ENCODE measurements at places on chromosomes 6 and 20.

GRCh38 chr6:119463081-119463626 lies 113.6 kb upstream of the MAN1A1 start:
- no peak for DNase-seq

DNA sequence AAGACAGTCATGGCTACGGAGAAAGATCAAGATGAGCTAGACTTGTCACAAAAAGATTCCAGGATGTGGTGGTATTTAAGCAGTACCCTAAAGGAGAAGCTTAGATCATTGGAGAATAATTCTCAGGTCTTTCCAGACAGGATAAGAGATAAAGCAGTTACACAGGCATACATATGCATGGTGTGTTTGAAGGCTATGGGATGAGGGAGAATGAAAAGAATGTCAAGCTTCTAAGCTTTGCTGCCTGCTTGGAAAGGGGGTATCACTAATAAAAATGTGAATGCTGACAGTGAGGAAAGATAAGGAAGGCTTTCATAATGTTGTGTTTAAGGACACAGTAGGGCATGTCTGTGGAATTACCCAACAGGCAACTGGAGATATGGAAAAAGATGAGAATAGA lies 28.1 kb downstream of the RWDD2A start:
- no peak for DNase-seq

DNA sequence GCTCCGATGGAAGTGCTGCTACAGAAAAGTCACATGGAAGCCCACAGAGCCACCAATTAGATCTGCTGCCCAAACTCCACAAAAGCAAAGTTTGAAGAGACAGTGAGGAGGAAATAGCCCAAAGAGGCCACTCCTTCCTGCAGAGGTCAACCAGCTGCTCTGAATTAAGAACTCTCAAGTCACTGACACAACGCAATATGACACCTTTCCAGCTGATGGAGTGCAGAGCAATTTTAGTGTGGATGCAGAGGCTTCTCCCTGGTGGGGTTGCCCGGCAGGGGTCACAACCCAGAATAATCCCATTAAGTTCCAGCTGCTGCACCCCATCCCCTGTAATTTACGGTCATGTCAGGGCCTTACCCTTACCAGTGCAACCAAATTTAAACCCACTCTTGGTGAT lies 361.9 kb upstream of the JARID2 start:
- DNase-seq = no peak

DNA sequence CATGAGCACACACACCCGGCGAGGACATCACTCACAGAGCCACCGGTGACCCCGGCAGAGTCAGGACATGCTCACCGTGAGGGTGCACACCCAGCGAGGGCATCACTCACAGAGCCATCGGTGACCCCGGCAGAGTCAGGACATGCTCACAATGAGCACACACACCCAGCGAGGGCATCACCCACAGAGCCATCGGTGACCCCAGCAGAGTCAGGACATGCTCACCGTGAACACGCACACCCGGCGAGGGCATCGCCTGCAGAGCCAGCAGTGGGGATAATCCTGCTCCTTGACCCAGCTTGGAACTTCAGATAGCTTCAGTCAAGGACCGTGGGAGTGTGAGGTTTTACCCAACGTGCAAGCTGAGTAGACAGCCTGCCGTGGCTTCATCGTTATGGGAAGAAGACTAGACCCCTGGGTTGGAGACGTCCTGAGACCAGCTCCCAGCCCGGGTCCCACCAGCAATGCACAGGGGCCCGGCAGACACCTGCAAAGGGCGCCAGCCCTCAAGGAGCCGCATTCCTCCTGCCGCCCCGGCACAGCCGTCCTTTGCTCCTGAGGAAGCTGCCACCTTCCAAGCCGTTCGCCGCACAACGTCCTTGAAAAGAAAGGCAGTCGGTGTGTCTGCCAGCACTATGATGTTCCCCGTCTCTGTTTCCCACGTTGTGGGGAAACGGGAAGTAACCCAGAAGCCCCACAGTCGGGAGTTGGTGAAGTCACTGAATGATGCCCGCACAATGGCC lies 192.3 kb downstream of the DLL1 start:
- no peak for DNase-seq

GRCh38 chr6:118740372-118740771 lies 89.0 kb upstream of the CEP85L start:
- DNase-seq = no peak
